Mammary epithelial cell (primary cell): ENCODE measurements at places on chromosomes 3 and 15. TPM values are rescaled to one million over a fixed set of nuclear protein-coding genes. Genes with fewer than 3 reads are reported as not detected.

GRCh38 chr3:127652246-127652995 lies 20.3 kb upstream of the ABTB1 start:
- DNase-seq, result no peak

DNA sequence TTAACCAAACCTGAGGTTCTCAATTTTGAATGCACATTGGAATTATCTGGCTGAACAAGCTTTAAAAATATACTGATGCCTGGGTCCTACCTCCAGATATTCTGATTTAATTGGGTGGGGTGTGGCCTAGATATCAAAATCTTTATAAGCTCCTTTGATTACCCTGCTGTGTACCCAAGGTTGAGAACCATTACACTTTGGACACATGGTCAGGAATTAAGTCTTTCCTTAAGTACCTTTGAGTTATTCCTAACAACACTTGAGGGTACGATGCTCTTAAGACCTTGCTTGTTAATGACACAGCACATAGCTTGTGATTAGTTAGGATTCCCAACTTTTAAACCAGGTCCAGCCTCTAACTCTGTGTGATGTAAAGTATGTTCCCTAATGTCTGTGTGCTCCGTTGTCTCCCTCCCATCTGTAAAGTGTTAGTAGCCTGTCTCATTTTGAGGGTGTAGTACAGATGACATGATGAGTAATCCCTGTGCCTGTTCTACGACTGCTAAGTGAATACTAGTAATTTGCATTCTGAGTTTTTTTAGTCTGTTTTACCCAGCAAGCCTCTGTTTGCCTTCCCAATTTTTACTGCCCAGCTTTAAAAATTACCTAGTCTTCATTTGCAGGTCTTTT lies 154.9 kb downstream of the KLHL25 start:
- DNase-seq, result peak; percentile 48

- no peak for DNase-seq
These were observed 149.1 kb upstream of the LRRFIP2 start for GRCh38 chr3:37323494-37323893.

Gene FAM174B
- total RNA-seq, result 1.7 TPM

GRCh38 chr3:125186261-125186787 lies 26.2 kb downstream of the SLC12A8 start:
- no peak for DNase-seq

- DNase-seq, result no peak
These were observed 49.8 kb downstream of the TCF12 start for GRCh38 chr15:56968256-56968655.

Gene CPNE9
- total RNA-seq, result not detected in 2 replicates

DNA sequence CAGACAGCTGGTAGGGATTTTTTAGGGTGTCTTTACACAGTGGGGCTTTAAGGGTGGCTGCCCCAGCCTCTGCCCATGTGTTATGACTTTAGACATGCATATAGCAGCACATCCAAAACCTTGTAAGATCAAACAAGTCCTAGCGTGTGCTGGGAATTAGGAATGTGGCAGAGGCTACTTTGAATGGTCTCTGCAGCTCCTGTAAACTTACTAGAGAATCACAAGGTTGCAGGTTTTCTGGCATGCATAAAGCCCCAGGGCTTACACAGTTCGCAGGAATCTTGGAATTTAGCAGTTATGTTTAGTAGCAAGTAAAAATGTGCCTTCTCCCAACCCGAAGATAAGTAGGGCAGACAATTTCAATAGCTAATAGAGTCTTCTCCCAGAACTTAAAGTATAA lies 46.9 kb upstream of the COL6A6 start:
- peak; percentile 11 for DNase-seq

Gene ZBED2
- total RNA-seq, result 3.2 TPM

Gene FURIN
- total RNA-seq, result 33.9 and 49.6 TPM in 2 replicates

- no peak for DNase-seq
These were observed 156.3 kb downstream of the FRMD5 start for GRCh38 chr15:44038755-44039191.

DNA sequence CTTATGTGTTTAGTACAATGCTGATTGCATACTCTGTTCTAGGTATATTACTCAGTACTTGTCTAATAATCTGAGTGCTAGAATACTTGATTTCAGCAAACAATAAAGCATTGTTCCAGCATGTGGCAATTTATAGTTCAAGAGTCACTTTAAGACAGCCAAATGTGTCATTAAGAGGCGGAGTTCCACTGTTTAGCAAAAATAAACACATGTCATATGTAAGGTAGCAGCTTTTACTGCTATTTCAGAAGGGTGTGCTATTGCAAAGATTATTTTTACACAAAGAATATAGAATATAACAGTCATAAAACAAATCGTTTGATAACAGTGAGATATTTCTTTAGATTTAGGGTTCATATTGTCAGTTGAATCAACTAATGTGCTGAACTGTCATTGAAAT lies 358.7 kb downstream of the TUSC7 start:
- DNase-seq, result no peak

Gene FBXO40
- not detected for total RNA-seq

Gene LRRC31
- not detected in 2 replicates for total RNA-seq

DNA sequence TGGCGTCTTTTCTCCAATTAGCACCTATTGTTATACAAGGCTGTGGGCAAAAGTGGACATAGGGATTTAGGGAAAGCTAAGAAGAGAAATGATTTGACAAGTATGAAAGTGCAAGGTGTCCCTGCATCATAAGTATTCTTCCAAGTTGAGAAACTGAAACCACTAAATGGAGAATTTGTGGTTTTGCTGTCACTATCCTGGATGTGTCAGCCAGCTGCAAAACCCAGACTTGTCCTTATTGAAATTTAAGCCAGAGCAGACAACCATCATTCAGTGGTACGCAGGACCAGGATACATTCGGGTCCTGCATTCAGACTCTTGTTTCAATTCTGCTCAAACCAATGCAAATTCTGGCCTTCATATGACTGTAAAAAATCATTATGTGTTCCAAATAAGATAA lies 384.8 kb upstream of the TGFBR2 start:
- DNase-seq, result peak; percentile 32

Gene GP9
- total RNA-seq, result not detected

DNA sequence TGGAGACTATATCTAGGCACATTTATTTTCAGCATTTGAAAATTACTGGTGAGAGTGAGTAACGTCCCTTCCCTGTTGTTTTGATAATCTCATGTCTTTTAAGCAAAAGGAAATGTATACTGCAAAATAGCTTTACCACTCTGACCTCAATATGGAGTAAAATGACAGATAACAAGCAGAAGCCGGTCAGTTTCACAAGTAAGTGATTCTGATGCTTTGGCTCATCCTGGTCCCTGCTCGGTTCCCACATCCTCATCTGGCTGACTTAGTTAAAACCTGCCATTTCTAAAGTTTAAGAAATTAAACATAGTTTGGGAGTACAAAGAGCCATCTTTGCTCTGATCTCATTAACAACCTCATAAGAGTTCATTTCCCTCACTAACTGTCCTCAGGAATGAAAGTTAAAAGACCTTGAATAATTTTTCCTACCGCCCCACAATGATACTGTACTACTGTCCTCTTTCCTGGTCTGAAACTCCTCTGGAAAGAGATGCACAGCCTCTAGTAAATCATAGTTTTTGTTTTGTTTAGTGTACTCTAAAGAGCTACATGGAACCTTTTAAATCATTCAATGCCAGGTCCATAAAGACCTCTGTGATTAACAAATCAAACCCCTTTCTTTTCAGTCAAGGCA lies 72.3 kb upstream of the ICE2 start:
- no peak for DNase-seq

Gene TEX9
- 6.3 and 7.7 TPM in 2 replicates for total RNA-seq

Gene ZIC4
- total RNA-seq, result 0.17 TPM

DNA sequence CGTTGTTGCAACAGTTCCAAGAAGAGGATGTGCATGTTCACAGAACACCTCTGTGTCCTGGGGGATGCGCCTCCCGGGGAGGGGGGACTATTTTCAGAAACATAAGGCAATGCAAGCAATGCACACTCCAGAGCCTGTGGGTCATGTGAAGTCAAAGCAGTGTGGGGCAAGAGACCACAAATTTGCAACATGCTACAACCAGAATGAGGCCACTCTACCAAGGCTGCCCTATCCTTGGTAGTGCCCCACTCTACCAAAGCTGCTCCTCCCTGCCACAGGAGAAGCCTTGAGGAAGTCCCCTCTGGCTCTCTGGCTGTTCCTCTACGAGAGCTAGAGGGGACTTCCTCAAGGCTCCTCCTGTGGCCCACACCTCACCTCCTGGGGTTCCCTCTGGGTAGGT lies 8.4 kb upstream of the NR2C2 start:
- no peak for DNase-seq

DNA sequence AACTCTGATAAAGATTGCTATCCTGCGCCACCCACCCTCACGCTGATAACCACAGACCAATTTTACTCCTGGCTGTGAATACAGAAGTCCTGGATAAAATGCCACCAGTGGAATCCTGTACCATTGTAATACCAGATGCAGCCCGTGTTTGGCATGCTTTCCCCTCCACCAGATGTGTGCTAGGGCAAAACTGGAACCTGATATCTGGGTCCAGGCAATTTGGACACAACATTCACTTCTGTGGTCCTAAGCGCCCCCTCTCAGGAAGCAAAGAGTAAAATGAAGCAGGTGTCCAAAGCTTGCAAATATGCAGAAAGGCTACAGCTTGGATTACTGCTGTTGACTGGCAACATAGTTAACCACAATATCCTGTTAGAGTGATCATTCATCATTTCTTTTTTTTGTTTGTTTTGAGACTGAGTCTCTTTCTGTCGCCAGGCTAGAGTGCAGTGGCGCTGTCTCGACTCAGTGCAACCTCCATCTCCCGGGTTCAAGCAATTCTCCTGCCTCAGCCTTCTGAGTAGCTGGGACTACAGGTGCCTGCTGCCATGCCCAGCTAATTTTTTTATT lies 32.8 kb downstream of the LOXL1 start:
- DNase-seq, result peak; percentile 30

- DNase-seq, result no peak
These were observed 145.1 kb downstream of the EPHA6 start for GRCh38 chr3:96959474-96959873.

- DNase-seq, result no peak
These were observed 60.7 kb downstream of the GSK3B start for GRCh38 chr3:120033596-120033995.
